Activated CD4-positive, alpha-beta T cell treated with anti-CD3 and anti-CD28 coated beads for 4 hours (primary cell): ENCODE measurements at places on chromosomes 2 and 18.

DNA sequence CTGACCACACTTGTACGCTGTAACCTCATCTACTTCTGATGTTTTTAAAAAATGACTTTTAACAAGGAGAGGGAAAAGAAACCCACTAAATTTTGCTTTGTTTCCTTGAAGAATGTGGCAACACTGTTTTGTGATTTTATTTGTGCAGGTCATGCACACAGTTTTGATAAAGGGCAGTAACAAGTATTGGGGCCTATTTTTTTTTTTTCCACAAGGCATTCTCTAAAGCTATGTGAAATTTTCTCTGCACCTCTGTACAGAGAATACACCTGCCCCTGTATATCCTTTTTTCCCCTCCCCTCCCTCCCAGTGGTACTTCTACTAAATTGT lies 2.1 kb downstream of the RHOB start:
- DNase-seq: no peak

DNA sequence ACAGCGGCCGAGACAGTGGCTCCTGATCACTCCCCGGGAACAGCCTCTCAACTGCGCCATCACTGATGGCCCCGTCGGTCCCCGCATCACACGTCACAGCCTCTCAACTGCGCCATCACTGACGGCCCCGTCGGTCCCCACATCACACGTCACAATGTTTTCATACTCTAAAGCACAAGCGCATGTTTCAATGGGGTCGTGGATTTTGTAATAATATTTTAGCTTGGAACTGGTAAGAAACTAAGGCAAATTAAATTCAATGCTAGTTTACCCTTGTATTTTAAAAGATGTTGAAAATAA lies 44.2 kb upstream of the CTDP1 start:
- no peak for DNase-seq

DNA sequence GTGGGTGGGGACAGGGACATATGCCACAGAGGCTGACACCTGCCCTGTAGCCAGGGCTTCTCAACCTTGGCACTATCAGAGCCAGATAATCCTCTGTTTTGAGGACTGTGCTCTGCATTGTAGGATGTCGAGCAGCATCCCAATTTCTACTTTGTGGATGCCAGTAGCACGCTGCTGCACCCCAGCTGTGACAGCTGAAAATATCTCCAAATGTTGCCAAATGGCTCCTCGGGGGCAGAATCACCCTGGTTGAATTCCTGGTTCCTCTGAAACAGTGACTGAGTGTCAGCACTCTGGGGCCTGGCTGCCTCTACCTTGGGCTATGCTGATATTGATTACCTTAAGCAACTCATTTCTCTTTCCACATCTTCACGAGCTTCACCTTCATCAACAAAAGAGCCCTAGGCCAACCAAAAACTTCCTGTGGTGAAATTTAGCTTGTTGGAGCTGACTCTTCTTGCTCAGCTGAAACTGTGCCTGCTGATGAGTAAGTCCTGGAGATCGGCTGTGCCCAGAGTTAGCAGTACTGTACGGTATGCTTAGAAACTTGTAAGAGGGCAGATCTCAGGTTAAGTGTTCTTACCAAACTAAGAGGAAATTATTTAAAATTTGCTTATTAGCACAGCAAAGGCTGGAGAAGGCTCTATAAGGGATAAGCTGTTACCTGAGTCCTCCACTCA lies 138.1 kb downstream of the SEPTIN10 start:
- no peak for DNase-seq

DNA sequence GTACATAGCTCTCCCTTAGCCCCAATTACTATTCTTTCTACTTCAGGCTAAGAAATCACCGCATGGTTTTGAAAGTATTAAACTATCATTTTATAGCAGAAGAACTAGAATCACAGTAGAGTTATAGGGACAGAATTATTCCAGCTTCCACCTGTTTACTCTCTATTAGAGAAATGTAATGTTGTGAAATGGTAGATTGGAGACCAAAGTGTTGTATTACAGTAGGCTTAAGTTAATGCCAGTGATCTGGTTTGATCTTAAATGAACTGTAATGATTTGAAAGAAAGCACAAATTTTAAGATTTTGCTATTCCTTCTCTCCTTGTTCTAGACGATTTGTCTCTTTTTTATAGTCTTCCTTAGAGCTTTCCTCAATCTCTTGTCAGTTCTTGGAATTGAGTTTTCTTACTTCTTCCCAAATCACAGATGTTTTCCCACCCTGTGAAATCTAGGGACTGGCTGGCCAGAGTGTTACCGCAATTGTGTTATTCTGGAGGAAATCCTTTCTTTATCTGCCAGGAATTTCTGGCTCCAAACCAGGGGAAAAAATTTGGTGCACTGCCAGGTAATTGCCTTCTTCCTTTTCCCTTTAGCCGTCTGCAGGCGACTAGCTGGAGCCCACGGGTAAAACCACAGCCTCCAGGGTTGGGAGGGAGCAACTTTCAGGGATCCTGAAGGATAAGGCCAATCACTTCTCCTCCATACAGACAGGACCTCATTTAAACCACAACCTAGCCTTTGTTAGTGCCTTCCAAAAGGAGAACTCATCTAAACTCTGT lies 51.7 kb downstream of the NOP58 start:
- DNase-seq: no peak

DNA sequence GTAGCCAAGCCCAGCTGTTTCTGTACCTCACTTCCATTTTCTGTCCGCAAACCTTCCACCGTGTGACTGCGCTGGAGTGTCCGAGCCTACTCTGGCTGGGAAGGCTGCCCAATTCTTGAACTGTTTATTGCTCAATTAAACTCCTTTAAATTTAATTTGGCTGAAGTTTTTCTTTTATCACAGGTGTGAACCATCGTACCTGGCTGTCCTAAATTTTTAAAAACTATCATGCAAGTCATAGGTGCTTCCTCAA lies 6.2 kb upstream of the RNU2-63P start:
- DNase-seq: no peak

DNA sequence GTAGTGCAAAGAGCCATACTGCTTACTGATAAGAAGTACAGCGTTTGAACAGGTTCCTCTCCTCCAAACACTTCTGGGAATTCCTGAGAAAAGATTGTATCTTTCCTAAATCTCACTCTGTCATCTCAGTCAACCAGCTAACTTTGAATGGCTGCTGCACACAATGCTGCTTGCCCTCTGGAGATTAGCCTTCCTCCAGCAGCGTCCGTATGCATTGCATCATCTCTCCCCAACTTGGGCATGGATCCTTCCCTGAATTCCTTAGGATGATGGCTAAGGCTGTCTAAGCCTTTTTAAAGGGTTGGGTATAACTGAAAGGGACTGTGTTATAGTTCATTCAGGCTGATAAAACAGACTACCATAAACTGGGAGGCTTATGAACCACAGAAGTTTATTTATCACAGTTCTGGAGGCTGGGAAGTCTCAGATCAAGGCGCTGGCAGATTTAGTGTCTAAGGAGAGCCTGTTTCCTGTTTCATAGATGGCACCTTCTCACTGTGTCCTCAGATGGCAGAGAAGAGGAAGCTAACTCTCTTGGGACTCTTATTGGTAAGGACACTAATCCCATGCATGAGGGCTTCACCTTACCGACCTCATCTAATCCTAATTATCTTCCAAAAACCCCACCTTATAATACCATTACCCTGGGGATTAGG lies 105.3 kb downstream of the PAX3 start:
- no peak for DNase-seq

GRCh38 chr18:77314952-77315351 lies 65.3 kb downstream of the GALR1 start:
- DNase-seq: no peak

DNA sequence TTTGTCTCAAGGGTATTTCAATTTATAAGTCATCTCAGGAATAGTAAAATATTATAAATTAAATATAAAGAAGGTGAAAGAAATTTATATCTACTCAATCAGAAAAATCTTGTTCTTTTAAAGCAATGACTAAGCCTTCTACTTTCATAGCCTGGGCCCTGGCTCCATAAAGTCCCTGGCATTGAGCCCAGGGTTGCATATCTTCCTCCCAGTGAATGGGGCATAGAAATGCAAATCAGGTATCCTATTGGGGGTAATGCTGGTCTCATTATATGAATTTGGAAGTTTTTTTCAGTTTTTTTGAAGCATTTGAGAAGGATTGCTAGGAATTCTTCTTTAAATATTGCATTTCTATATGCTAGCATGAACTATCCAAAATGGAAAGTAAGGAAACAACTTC lies 73.9 kb upstream of the MC2R start:
- no peak for DNase-seq

GRCh38 chr2:10385933-10386773 lies 62.0 kb downstream of the ODC1 start:
- DNase-seq: no peak

GRCh38 chr2:74421221-74421870 lies at the start of the genes C2orf81 and WDR54:
Gene C2orf81, minus strand, starts transcription at chr2:74421619. Its CDS starts 59 bp downstream, at chr2:74421560.
Gene WDR54, plus strand, starts transcription at chr2:74421730. Its CDS starts 424 bp downstream, at chr2:74422154.
- DNase-seq: peak; percentile 90

GRCh38 chr2:120614901-120615300 lies 120.8 kb upstream of the GLI2 start:
- no peak for DNase-seq

- DNase-seq: no peak
Observed at GRCh38 chr18:33579349-33580215, 1.6 kb downstream of the ASXL3 start.

DNA sequence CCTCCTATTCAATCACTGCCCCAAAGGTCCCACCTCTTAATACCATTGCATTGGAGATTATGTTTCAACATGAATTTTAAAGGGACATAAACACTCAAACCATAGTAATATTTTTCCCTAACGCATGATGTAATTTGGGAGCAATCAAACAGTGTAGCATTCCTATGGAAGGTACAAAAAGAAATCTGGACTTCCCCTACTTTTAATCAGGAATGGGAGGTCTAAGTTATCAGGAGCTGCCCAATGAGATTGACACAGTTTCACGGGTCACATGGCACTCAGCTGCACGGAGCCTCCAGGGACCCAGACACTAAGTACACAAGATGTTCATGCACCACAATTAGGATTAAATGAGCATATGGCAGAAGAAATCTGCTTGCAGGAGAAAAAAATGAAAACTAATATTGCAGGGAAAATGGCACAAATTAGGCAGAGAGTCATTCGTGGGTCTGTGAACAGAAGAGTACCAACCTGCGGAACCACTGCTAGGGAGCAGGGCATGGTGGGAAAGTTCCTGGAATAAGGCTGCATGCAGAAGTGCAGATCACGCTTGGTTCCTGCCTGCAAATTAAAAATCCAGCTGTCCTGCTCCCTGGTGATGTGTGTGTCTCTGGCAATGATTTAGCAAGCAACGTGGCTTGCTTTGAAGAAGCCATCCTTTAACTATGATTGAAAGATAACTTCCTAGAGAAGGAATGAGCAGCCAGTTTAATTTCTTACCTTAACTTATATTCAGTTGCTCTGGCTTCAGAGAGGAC lies 326.6 kb upstream of the ID2 start:
- no peak for DNase-seq

DNA sequence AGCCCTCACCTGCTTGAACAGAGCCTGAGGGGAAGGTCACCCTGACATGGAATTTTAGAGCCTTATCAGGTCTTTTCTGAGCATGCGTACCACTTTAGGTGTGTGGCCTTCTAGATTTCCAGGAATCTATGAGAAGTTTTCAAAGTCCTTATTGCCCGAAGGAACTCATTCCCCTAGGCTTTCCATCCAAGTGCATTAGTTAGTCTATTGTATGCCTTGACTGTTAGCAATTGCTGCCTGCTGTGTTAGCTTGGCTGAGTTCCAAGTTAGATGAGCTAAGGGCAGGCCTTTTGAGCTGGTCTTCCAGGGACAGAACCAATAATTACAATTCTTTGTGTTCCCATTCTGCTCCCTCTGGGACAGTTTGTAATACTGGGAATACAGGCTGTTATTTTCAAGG lies 30.8 kb upstream of the PUM2 start:
- DNase-seq: no peak

GRCh38 chr18:32884543-32884942 lies 111.7 kb upstream of the KLHL14 start:
- no peak for DNase-seq

DNA sequence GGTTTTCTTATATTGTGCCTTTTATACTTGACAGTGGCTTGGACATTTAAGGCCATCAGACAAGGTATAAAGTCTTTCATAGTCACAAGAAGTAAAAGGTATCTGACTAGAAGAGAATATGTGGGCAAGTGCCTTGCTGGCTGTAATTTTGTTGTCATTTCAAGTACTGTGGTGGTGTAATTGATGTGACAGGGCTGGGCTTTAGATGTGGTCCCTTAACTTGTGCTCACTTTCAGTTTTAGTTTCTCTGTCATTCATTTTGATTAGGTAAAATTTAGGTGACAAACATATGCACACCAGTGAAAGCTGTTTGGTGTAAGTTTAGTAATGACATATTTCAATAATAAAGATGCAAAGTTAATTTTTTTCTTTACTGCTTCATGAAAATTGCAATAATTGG lies 31.2 kb upstream of the TBR1 start:
- no peak for DNase-seq

DNA sequence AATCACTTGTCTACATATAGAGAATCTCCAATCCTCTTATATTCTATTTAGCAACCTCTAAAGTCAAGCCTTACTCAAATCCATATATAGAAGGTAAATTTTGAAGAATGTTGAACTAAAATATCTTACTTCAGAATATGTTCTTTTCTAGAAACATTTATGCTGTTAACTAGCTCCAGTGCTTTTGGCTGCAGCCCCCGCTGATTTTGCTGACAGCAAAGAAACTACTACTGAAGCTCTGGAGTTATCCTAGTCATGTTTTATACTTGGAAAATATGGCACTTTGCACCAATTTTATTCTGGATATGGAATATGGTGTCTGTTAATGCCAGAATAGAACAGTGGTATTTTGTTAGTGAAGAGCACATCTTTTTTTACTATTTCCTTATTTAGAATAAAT lies 212.4 kb upstream of the FSIP2 start:
- no peak for DNase-seq

GRCh38 chr2:226446406-226447001 lies 353.1 kb downstream of the IRS1 start:
- no peak for DNase-seq

DNA sequence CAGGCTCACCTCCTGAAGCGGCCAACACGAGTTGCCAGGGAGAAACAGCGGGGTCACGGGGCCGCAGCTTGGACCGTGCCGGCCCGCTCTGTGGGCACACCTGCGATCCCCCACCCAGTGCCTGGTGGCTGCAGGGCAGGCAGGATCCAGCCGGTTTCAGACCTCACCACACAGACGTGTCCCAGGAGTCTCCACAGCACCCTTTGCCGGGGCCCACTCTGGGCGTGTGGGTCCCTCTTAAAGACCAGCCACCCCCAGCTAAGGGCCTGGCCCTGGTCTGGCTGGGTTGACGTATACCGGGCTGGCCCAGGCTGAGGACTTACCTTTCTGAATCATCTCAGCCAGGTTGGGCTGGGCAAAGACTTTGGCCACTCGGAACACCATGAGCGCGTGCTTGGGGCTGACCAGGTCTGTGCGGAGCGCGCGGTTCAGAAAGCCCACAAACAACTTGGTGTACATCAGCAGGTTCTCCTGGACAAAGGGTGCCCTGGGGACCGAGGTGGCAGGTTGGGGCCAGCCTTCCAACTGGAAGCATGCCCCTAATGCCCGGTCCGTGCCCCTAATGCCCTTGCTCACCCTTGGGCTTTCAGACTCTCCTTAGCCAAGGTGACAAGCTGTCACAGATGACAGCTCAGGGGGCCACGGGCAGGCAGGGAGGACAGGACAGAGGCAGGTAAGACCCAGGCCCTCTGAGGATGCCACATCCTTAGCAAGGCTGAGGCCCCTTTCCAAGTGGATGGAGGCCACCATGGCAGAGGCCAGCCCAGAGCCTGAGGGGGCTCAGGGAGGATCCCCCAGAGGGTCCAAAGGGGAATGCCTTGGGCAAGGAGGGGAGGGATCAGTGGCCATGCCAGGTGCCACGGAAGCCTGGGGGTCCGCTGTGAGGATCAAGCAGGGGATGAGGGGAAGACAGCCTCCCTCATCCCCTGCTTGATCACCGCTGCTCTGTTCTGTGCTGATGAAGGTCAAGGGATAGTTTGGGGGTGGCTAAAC lies 10.2 kb upstream of the CCDC74B start:
- DNase-seq: no peak
